ENCODE measurements at places on chromosomes 2 and 18.

DNA sequence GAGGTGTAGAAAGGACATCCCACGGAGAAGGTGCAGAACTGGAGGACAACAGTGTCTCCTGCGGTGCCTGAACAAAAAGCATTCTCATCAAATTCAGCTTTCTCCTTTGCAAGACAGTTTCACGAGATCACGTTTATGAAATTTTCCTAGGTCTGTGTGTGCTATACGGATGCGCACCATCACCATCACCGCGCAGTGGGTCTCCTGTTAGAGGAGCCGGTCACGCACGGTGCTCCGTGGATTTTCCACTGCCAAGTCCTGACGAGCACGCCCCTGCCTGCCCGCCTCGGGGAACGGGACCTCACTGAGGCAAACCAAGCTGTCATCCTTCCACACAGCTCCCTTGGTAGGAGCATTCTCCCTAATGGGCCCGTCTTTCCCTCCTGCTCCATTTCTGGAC lies 140.4 kb upstream of the TPO start:
- no peak for DNase-seq

GRCh38 chr2:237350597-237350996 lies 63.4 kb downstream of the COL6A3 start:
- DNase-seq: no peak

GRCh38 chr18:57209713-57210106 lies 62.8 kb downstream of the BOD1L2 start:
- DNase-seq: no peak

DNA sequence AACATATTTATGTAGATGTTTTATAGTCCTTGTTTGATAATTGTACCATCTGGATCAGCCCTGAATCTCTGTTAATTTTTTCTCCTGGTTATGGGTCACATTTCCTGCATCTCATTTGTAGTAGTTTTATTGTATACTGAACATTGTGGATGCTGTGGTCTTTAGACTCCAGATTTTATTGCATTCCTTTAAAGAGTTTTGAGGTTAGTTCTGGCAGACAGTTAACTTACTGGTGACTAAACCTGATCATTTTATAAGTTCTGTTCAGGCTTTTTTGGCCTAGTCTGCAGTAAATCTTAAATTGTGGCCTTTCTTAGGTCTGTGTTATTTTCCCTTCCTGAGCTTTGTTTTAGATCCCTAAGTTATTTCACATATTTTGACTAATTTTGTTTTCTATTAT lies 84.3 kb downstream of the FANCL start:
- no peak for DNase-seq

DNA sequence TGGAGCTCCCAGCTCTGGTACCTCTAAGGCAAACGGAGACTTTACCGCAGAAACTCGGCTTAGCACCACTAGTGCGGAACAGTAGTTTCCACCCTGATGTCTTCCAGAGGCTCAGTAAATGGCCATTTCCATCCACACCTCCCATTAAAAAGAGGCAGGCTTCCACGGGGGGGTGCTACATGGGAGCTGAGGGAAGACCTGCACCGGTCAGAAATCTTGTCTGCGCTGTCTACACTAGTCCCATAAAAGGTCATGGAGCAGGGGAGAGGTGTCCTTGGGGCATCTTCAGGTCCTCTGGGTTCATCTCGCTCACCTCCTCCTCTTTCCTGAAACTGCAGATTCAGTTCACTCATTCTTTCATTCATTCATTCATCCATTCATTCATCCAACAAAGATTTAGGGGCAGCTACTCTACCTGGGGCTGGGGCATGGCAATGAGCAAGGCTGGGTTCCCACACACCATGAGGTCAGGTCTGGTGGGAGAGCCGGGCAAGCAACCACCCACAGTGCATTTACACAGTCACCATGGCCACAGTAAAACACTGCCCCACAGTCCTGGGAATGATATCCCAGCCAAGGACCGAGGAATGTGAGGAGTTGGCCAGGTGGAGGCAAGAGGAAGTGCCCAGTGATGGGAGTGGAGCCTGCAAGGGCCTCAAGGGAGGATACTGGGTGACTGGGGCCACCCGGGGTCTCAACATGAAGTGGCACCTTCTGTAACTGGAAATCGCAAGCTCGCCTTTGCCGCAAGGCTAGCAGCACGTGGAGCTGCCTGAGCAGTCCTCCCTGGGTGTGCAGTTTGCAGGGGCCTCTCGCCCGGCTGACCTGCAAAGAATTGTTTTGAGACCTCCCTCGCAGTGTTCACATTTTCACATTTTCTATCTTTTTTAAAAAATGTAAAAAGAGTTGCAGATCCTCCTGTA lies 180.2 kb upstream of the RAB6C start:
- no peak for DNase-seq

DNA sequence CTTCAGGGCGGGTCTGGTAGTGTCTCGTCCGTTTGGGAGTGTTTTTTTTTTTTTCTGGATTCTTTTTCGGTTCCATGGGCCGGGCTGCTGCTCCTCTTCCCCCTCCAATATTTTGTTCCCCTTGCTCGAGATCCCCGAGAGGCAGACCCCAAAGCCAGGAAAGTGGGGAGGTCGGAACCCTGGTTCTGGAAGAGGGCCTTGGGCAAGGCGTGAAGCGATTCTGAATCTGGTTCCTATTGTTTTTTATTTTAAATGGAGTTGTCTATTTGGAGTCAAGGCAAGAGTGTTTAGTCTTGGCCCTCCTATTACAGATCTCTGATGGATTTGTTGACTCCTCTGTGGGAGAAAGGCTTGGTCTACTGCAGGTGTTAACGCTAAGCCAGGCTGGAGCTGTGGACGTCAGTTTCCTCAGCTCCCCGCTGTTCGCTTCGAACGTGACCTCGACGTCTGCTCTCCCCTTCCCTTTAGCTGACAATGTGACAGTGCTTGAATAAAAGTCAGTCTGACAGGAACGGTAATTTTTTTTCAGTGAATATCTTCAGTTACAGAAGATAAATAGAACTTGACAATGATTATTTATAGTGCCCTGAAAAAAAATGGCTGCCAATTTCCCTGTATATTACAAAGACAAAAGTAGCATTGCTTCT lies 683 bp upstream of the DNAJC27 start:
- no peak for DNase-seq

DNA sequence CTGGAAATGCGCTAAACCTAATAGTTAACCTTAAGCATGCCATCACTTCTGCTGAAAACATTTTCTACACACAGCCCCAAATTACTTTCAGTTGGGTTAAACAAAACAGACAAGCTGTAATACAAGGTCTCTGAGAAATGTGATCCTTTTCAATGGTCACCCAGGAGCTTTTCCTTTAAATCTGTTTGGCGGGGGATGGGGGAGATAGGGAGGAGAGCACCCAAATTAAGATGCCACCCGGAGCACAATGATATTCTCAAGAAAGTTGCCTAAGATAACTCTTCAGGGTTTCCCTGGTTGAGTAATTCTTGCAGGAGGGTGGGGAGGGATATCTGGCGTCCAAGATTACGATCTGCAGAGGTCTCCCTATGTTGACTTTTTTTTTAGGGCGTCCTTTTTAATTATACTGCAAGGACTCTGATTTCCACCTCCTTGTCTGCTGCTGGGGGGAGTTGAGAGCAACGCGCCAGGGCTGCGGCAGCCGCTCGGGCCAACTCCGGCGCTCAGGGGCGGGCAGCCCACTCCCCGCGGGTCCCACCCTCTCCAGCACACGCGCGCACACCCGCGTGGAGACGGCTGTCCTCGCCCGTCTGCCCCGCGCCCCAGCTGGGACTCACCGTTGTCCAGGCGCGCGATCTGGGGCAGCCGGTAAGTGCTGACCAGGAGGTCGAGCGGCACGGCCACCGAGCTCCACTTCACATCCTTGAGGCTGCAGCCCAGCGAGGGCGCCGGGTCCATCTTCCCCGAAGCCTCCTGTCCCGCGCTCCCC lies 807 bp downstream of the GAREM1 start:
- DNase-seq: no peak

DNA sequence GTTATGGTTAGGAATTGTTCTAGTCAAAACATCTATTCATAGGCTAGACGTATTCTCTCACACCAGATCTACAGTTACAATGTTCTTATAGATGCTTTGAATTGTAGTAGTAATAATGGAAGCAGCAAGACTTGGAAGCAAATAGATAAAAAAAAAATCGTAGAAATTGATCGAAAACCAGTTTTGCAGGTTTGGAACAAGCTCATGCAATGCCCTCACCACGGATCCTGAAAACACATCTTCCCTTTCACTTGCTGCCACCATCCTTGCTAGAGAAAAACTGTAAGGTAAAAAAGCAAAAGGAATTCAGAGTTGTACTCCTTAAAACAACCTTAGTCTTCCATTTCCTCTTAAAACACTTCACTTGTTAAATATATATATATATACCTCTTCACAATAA lies 4.4 kb downstream of the SULT1C4 start:
- no peak for DNase-seq

- no peak for DNase-seq
Measured at GRCh38 chr2:218389333-218390150, 7.5 kb downstream of the SLC11A1 start.

DNA sequence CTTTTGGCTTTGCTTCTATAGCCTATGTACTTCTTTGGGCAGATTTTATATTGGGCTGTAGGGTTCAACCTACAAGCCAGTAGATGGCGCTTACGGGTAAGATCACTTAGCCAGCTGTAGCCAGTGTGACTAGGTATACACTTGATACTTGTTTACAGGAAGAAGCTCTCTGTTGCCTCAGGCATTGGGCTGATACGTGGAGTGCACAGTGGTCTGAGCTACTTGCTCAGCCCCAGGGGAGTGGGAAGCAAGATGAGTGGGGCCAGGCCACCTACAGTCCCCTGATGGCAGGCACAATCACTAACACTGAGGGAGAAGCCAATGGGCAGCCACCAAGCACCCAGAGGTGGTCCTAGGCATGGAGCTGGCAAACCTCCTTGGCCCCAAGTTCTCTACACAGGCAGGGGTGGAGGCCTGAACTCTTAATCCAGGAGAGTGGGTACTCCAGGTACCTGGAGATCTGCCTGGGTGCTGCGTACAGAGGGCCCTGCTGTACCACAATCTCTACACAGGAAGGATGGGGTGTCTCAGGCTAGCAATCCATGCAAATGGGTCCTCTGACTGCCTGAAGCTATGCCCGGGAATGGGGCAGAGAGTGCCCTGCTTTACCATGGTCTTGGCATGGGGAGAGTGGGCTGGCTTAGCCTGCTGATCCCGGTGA lies 122.2 kb downstream of the NCOA1 start:
- DNase-seq: no peak

- no peak for DNase-seq
Measured at GRCh38 chr2:234676109-234676782, 179.4 kb upstream of the ARL4C start.

GRCh38 chr2:201854221-201854801 lies 48.0 kb downstream of the CDK15 start:
- no peak for DNase-seq

- peak; percentile 28 for DNase-seq
Measured at GRCh38 chr2:43221763-43222474, 4.5 kb downstream of the ZFP36L2 start.

DNA sequence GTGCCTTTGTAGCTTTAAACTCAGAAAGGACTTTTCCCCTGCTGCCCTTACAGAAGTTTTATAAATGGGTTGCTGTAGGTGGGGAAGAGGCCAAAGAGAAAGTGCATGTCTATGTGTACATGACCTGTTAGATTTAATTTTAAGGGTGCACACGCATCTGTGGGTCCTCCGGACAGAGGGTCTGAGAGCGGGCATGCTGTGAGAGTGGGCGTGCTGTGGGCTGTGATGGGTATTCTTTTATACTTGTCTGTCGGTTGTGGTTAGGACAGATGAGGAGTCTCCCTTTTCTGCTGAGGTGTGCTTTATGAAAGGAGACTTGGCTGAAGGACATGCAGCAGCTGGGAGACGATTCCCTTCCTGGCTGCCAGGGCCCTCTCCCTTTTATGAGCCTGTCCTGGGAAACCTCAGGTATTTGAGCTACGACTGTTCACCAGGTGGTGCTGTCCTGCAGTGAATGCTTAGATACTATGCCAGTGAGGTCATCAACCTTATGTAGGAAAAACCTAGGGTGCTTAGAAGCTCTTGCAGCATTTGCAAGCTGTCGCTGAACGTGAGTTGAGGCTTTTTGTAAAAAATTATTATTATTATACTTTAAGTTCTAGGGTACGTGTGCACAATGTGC lies 67.5 kb downstream of the TANC1 start:
- DNase-seq: no peak

DNA sequence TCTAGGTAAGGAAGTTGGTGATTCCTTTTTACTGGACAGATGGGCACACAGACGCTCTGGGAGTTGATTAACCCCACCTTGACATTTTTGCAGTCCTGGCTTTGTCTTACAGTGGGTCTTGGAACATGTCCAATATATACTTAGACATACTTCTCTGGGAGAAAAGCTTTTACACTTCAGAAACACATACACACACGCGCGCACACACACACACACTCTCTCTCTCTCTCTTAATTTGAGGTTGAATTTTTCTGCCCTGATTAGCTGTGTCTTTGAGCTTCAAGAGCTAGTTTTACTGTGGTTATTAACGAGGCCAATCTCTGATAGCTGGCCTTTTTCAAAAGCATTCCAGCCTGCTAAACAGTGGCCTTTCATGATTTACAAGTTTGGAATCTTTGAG lies 215.0 kb downstream of the MYCN start:
- no peak for DNase-seq

GRCh38 chr2:135299658-135300244 lies 231.3 kb downstream of the ZRANB3 start:
- no peak for DNase-seq
